Stimulated activated CD8-positive, alpha-beta memory T cell treated with anti-CD3 and anti-CD28 coated beads, Interleukin-4, amount 100 ng/mL, for 1 hour (primary cell): ENCODE measurements at places on chromosomes 3 and 15.

- DNase-seq, result no peak
Measured at GRCh38 chr3:12495749-12496452, 11.6 kb downstream of the TSEN2 start.

DNA sequence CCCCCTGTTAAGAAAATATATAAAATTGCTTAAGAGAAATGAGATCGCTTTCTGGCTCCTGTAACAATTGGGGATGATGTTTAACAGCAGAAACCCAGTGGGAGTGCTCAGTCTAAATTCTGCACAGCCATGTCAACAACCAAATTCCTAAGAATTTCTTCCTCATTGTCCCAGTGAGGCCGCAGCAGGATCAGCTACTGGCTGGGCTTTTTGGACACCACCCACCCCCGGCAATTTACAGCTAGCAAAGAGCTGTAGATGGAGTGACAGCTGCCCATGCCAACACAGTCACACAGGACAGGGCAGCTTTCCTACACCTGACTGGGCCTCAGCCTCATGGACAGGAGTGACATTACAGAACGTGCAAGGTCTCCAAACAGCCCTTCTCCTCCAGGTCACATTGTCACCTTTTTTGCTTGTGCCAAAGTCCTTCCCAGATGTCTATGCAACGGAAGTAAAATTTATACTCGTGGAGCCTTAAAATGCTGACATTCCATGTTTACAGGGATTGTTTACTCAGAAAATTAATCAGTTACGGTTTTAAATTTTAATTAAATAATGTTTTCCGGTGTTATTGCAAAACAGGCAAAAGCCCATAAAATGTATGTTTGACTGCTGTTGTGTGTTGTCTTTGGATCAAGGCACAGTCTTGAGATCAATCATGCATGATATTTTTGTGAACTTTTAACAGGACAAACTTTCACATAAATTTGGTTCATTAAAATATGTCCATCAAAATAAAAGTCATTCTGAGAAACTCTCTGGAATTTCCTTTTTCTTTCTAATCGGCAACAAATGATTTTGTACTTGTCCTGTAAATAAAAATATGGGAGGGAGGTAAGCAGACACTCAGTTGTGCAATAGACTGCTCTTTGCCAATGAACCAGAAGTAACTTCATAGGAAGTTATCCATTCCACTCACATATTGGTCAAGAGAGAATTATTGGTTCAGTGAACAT lies 943.2 kb downstream of the MCTP2 start:
- DNase-seq, result no peak

- DNase-seq, result no peak
Measured at GRCh38 chr3:152232001-152232400, 36.7 kb upstream of the MBNL1 start.

- DNase-seq, result no peak
Measured at GRCh38 chr3:177057768-177058167, 139.5 kb downstream of the TBL1XR1 start.

GRCh38 chr15:40340740-40341400 lies at the start of gene CCDC9B:
TSS of gene CCDC9B (minus strand) at chr15:40340939. CDS start at chr15:40340819, 120 bp downstream.
- no peak for DNase-seq

DNA sequence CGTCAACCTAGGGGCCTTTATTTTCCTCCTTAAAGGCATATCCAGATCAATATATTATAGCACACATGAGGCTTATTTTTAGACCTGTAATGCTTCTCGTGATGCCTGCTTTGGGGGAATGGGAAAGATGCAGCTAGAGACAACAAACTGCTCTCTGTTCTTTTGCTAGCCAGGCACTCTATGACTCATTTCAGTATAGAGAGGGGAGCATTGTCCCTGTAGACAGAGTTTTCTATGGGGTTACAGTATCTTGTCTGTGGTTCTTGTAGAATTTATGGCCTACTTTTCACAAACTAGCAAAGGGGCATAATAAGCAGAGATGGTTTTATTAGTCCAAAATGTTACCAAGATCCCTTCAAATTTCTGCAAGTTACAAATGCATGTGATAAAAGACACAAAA lies 305.6 kb downstream of the LSAMP start:
- no peak for DNase-seq
